ENCODE measurements at places on chromosomes 7 and 10.

DNA sequence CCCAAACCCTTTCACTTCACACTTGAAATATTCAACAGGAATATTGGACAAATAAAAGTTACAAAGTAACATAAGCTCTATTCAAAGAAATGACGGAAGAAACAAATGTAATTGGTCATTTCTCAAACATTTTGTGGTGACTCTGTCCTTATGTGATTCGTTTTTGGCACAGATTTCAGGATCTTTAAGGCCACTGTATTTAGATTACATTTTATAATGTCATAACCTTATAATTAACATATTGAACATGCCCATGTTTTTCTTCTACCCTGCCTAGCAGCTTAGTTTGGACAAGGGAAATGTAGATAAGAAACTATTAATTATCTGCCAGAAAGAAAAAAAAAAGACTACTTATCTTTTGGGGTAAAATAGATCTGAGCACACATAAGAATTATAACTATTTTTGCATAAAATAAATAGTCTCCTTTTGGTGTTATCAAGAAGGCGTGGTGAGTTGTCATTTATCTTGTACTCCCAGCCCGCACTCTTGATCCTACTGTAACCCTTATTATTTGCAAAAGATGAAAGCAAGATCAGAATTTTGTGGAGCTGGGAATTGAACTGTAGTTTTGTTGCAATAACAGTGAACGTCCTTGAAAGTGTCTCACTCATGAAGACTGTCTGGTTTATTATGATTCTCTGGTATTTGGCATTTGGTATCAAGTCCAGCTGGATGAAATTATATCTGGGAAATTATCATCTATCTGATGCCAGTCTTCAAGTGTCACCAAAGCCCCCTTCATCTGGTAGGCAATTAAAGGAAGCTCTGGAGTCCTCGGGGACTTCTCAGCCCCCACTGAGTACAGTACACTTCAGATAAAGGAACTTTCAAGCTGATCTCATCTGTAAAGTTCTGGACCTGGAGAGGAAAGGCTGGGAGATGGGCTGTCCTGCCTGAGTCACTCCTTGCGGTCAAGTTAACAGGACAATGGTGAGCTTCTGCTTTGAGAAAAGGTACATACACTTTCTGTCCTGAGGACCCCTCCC is 175.7 kb upstream of the INHBA start:
- no peak for DNase-seq

DNA sequence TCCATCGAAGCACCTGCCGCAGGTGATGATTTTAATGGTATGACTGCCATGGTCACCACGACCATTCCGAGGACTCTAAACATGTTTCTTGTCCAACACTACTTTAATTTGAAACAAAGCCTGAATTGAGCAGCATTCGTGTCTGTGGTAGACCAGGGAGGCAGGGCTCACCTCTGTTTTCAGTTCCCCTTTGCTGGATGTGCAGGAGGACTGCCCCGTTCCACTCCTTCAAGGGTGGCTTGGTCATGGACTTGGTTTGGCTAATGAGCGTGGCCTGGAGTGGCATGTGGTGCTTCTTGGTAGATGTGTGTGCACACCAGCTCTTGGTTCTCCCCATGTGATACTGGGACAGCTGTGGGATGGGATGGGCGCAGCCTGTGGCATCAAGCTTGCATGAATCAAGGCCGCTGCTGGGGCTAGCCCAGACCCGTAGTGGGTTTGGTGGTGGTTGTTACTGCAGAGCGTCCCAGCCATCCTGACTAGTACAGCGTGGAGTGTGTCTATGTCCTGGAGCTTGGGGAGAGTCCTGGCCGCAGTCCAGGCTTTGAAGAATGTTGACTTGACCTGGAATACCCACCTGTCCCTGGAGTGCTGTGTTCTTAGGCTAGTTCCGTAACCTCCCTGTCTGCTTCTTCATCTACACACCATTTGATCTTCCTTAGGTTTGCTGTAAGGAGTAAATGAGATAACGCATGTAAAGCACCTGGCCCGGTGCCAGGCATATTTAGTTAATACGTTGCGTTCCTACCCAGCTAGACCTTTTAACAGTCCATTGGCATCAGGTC is 34.8 kb downstream of the MGMT start:
- DNase-seq: no peak

- no peak for DNase-seq
Measured at GRCh38 chr7:157394246-157395191, 57.7 kb downstream of the DNAJB6 start.

DNA sequence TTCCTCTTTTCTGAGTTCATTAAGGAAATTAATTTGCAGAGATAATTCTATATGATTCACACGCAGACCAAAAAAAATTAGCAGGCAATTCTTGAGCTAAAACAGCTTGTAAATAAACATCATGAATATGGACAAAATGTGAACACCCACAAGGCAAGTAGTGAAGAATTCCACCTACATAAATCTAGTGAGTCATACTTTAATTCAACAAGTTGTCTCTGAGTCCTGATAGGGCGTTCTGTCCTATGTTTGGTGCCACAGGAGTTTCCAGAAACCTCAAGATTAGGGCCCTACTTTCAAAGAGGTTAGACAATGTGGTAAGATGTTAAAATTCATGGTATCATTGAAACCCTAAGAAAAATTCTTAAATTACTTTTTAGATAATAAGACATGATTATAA is 122.3 kb downstream of the SGMS1 start:
- no peak for DNase-seq

GRCh38 chr7:93442478-93443224 is 131.9 kb downstream of the CALCR start:
- DNase-seq: peak; percentile 70

DNA sequence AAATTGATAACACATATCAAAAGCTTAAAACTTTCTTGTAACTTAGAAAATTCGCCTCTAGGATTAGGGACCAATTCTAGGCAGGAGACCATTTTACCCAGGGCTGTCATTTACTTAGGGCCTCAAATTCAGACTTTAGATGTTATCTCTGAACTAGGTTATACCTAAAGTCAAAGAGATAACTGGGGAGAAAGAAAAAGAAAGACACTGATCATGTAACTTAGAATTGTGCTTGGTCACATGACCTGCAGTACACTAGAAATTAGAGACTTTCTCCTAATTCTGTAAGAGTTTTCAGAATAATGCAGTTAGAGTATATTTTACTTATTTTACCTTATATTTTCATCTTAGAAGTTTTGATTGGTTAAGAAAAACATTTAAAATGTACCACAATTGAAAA is 16.7 kb downstream of the ASB4 start:
- DNase-seq: no peak

- no peak for DNase-seq
Measured at GRCh38 chr7:157073335-157073734, 62.9 kb upstream of the MNX1 start.

- DNase-seq: no peak
Measured at GRCh38 chr10:32790483-32790882, 167.5 kb downstream of the ITGB1 start.

- DNase-seq: peak; percentile 55
Measured at GRCh38 chr10:32938554-32939061, 19.4 kb downstream of the ITGB1 start.

- DNase-seq: no peak
Measured at GRCh38 chr7:121755818-121756552, 117.0 kb upstream of the PTPRZ1 start.

DNA sequence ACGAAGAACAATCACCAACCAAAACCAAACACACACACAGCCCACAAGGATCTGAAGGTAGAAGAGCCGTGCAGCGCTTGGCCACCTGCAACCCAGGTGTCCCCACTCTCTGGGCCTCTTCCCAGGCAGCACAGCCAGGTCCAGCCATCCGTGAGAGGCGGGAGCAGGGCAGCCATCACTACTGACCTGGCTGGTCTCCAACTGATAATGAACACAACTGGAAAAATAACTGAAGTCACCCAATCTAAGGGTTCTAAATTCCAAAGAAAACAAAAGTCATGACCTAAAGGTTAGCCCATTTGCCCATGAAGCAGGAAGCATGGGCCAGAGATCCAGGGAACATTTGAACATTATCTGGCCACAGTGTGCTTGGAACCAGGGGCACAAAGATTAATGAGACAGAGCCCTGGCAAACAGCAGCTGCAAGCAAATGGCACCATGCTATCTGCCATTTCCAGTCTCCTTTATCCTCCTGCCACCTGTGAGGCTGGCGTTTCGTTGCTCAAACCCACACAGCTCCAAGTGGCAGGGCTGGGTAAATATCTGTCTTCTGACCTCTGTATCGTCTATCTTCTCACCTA is 207.9 kb downstream of the TNS3 start:
- DNase-seq: no peak

GRCh38 chr7:132680590-132680989 is 104.3 kb upstream of the PLXNA4 start:
- no peak for DNase-seq

GRCh38 chr10:132609211-132609610 is 71.6 kb downstream of the INPP5A start:
- DNase-seq: no peak

- no peak for DNase-seq
Measured at GRCh38 chr10:124698545-124699469, 45.4 kb downstream of the FAM53B start.

- DNase-seq: no peak
Measured at GRCh38 chr7:1839701-1840100, 169.6 kb downstream of the ELFN1 start.

GRCh38 chr10:67780759-67781538 is 57.0 kb downstream of the DNAJC12 start:
- DNase-seq: no peak

GRCh38 chr7:95840953-95841950 is 68.9 kb downstream of the DYNC1I1 start:
- no peak for DNase-seq

- peak; percentile 77 for DNase-seq
Measured at GRCh38 chr7:41702635-41703371, at the start of gene INHBA. Gene INHBA (minus strand): TSS chr7:41703090. CDS start chr7:41700374, 2,716 bp downstream.

- DNase-seq: no peak
Measured at GRCh38 chr7:47795631-47796030, 152.6 kb downstream of the PKD1L1 start.

DNA sequence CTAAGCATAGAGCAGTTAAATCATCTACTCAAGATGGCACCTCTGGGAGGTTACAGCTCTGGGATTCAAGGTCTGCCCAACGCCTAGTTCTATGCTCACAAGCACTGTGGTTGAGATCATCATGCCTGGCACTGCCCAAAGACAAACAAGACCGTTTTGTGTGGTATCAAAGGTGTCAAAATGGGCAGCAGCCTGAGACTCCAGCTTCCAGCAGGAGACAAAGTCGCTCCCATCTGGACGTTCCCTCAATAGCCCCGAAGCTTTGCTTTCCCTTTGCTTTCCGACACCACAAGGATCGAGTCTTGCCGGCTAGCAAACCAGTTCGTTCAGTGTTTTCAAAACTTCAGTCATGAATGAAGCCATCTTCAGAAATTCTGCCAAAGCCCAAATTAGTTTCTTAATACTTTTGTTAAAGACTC is 5.1 kb downstream of the HABP2 start:
- no peak for DNase-seq

DNA sequence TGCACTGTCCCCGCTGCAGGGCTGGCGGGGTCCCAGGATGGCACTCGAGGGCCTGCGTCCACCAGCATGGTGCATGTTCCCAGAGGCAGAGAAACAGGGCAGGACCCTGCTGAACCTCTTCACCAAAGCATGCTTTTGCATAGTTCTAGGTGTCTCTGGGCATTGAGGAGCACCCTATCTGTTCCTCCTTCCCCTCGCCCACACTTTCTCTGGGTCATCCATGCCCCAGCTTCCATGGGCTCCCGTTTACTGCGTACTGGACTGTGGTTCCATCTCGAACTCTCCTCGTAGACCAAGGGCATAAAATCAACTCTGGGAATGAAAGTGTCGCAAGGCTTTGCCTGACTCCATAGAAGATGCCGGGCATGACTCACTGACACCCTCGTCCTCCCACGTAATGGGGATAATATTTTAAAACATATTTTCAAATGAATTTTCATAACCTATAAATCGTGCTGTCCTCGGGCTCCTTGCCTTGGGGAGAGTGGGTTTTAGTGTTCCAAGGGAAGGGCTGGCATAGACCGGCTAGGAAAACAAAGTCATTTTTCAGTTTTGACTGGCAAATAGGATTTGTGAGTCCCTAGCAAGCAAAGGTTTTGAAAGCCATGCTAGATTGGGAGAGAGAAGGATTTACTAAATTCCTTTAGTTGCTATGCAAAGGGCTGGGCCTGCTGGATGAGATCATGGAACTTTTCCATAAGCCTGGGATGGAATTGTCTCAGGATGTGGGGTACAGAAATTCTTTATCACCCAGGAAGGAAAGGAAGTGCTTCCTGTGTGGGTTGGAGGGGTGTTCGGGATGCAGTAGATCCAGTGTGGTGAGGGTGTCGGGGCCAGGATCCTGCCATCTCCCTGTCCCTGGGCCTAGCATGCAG is 498.7 kb upstream of the MKI67 start:
- DNase-seq: no peak

- DNase-seq: no peak
Measured at GRCh38 chr7:8042796-8043535, 74.4 kb downstream of the GLCCI1 start.

DNA sequence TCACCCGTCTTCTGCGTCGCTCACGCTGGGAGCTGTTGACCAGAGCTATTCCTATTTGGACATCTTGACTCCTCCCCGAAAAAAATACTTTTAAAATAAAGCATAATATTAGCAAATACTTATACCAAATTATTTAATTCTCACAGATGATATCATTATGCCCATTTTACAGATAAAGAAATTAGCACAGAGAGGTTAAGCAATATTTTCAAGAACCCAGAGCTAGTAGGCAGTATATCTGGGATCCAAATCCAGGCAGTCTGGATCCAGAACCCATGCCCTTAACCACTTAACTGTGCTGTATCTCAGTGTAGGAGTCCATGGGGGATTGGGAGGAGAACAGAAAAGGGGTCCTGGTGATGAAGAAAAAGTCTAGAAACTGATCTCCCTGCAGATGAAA is 6.1 kb downstream of the IQUB start:
- no peak for DNase-seq

DNA sequence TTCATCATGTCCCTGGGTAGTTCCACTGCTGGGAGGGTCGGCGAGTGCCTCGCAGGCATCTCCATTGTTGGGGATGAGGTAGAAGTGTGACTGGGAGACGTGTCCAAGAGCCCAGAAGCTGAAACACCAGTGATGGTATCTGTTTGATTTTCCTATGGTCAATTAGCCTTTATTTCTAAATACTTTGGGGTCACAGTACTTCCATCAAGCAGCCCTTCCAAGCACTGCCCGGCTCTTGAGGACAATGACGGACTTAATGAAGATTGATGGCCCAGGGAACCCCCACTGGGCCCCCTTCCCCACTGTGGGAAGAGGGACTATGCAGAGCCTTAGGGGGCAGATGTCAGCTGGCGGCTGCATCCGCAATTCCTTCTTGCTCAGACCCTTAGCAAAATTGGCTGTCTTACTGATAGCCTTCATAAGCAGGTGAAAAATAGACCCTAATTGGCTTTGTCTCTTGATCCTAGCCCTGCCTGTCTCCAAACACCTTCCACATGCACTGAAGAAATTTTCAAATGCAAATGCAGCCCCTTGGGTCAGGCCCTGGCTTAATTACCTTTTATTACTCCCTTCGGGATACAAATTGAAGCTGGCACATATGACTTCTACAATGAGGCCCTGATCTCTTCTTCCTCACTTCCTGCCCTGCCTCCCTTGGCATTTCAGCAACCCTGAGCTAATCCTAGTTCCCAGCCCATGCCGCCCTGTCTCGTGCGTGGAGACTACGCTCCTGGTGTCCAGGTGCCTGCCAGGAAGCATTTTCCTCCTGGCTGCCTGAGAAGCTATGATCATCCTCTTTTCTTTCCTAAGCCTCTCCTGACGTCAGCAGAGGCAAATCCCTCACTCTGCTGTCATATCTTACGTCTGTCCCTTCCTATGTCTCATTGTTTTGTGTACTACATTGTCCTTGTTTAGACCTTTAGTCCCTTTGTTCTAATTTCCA is 124.5 kb upstream of the GDF10 start:
- DNase-seq: no peak

GRCh38 chr7:19145434-19146115 is 354 bp upstream of the FERD3L start:
- no peak for DNase-seq

GRCh38 chr7:126495001-126495400 is 757.7 kb downstream of the GRM8 start:
- DNase-seq: no peak

All from Calu3 (cell line).